ENCODE measurements at places on chromosomes 12 and 14.

DNA sequence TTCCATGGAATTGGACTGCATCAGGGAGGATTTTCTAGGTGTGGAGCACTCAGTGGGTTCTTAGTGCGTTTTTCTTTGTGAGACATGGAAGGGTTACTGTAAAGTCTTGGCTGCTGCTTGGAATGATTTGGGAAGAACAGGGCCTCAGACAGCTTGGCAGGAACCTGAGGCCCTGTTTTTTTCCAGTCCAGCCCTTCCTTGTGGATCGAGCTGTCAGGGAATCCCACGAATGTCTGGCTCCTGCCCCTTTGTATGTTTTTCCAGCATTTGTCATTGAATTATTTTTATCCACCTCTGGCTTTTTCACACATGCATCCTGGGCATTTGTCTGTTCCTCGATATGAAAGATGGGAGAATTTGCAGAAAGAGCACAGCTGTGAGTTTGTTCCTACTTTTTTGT, 158.5 kb downstream of the TGFB3 start:
- no peak for DNase-seq

DNA sequence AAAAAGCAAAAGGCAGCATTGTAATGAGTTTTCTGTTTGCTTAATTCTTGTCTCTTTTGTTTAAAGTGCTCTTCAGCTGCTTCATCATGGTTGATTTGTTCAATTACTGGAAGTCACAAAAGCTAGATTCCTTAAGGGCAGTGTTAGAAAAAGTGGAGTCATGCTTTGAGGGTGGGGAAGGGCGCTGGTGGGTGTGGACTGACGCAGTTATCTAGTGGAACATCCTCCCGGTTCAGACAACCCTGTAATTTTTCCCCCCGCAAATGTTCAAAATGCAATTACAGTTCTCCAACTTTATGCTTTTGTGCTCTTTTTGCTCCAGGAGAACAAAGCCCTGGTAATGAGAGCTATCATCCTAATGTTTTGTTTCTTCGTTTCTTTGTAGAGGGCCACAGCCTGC, 2.1 kb downstream of the AKAP6 start:
- DNase-seq: no peak

GRCh38 chr12:3252450-3252891, 175.3 kb downstream of the TSPAN9 start:
- DNase-seq: no peak

- DNase-seq: no peak
Observed at GRCh38 chr14:103031956-103032355, 25.4 kb downstream of the CDC42BPB start.

GRCh38 chr12:20040831-20041230, 327.5 kb upstream of the PDE3A start:
- DNase-seq: no peak

DNA sequence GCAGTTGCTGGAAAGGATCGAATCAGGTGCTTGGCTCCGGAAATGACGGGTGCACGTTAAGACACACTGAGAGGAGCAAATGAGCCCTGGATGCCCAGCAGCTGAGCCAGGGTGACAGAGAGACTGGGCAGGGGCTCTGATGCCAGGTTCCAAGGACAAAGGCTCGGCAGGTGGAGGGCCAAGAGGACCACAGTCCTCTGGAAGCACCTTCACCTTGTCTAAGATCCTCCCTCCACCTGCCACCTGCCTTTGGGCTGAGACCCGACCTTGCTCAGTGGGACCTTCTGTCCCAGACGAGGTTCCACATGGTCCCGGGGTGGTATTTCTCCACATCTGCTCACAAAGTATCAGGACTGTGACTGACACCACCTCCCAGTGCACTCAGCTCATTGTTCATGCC, 1.0 kb downstream of the ANO2 start:
- no peak for DNase-seq

DNA sequence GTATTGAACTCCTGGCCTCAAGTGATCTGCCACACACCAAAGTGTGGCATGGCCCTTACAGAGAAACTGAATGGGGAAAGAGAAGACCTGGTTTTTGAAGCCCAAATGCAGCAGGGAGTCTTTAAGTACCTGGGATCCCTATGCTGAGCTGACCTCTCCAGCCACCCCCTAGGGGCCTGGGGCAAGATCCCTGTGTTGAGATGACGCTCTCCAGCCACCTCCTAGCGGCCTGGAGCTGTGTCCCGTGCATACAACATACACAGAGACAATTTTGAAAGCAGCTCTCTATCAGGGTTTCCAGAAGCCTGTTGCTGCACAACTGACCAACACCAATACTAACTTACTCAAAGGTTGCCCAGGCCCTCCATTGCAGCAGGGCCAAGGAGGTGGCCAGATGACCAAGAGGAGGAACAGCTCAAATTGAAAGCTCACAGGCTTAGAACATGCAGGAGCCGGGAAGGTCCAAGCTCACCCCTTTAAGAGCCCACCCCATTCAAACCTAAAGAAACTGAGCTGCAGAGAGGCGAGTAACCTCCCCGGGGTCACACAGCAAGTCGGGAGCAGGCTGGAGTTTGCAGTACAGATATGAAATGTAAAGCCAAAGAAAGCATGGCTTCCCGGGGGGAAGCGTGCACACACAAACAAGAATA, 31.5 kb downstream of the TTC7B start:
- DNase-seq: no peak

Measured in GM12865 (cell line).